Breast epithelium (tissue), 4 donors: ENCODE measurements at places on chromosomes 4 and X.

DNA sequence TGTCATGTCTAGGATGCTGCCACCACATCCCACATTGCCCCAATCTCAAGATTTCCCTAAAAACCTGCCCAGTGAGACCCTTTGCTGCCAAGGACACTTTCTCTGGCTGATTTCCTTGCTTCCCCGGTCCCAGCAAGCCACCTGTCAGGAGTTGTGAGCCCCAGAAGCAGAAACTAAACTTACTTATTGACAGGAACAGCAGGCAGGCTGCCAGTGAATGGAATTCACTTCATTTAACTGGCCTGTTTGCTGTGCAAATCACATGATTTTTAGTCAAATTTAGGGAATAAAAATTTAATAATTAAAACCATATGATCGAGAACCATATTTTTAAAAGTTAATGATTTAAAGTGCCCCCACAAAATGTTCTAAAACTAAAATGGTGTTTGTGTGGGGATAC lies 48.5 kb downstream of the MAMLD1 start:
- no peaks in the 10 kb centered on the region for H3K4me1 ChIP-seq
- peaks cover 17% of the 10 kb centered on the region for H3K27me3 ChIP-seq
- H3K36me3 ChIP-seq, result no peaks in the 10 kb centered on the region
- H3K27ac ChIP-seq, result no peak overlapping the region
- no peak overlapping the region for H3K4me3 ChIP-seq

DNA sequence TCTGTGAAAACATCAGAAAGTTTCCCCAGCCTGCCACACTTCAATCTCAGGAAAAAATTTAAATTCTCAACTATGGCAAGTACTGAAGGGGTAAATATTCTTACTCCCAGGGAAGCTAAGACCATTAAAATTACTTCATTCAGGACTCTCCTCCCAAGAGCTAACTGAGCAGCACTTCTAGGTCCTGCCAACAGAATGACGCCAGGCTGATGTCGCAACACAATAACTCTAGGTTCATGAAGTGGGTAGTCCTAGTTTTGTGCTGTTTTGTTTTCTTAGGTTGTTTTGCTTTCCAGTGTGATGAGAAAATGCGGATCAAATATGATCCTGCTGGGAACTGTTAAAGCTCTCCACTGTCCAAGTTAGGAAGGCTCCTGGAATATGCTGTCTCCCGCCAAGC lies 180.0 kb downstream of the NKX6-1 start:
- no peak for DNase-seq
- H3K4me3 ChIP-seq, result no peak overlapping the region
- H3K4me1 ChIP-seq, result no peaks in the 10 kb centered on the region
- no peaks in the 10 kb centered on the region for H3K36me3 ChIP-seq

DNA sequence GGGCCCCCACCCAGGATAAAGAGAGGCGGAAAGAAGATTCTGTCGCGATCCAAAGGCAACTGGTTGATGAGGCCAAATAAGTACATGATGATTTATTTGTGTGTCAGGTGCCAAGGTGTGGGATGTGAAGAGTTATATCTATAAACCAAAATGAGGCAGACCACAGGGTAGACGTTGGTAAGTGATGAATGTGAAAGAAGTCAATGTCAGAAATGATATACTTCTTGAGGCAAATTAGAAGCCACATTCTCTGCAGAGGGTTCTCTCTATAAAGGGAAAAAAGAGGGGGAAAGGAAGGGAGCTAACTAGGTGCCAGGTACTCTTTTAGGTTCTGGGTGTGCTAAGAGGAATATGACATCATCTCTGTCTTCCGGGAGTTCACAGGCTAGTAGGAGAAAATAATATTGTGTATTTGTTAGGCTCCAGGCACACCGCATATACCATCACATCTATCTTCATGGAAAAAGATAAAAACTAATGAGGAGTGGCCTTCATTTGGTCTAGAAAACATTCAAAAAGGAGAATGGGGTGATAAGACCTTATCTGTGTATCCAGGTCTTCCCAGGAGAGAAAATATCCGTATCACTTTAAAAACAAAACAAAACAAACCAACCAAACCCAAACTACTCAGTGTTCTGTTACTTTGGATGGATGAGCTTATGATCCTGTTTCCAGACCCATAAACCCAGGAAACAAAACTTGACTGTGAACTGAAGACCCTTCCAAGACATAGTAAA lies 4.8 kb upstream of the SH2D1A start:
- no peak for DNase-seq
- no peaks in the 10 kb centered on the region for H3K27me3 ChIP-seq
- H3K36me3 ChIP-seq, result no peaks in the 10 kb centered on the region
- H3K27ac ChIP-seq, result no peak overlapping the region

DNA sequence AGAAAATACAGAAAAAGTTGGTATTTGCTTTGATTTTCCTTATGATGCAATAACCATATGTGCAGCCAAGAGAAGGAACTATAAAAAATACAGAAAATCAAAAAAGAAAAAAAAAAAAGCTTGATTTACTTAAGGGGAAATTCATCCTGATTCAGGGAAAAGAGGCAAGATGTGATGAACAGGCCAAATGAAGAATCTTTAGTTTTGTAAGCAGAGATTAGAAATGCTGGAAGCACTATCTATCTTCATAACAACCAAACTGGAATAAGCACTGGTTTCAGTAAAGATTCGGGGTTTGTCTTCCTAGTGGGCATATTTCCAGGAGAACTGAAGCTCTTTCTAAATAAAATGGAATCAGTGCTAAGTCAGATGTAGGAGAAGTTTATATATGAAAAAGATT lies 82.9 kb upstream of the KCNIP4 start:
- DNase-seq, result no peak
- H3K27me3 ChIP-seq, result no peaks in the 10 kb centered on the region
- H3K27ac ChIP-seq, result no peak overlapping the region
- H3K36me3 ChIP-seq, result no peaks in the 10 kb centered on the region

DNA sequence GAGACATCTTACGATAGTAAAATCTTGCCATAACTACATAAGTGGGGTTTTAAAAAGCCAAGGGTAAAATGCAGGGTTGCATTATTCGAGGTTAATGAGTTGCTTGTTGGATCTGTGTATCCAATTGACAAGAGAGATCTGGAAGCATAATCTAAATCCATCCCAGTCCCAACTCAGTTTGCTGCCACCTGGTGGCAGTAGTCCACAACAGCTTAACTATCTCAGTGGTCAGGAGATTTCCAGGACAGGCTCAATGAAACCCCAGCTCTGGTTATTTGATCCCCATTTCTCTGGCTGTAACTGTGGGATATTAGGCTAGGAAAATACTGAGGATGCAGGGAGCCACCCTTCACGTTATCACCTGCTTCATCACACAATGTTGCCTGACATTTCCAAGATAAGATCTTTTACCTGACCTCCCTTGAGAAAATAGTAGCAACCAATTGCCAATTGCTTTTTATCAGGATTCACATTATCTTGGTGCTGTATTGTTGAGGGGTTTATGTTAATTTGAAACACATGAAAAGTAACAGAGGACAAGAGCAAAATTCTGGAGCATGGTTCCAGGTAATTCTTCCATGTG lies 88.2 kb upstream of the TNIP3 start:
- H3K4me3 ChIP-seq, result no peak overlapping the region
- peak; percentile 47 for DNase-seq
- H3K36me3 ChIP-seq, result no peaks in the 10 kb centered on the region
- H3K27me3 ChIP-seq, result no peaks in the 10 kb centered on the region

GRCh38 chr4:16524911-16525554 lies 298.8 kb upstream of the TAPT1 start:
- H3K4me1 ChIP-seq, result no peaks in the 10 kb centered on the region
- no peak overlapping the region for H3K4me3 ChIP-seq
- no peaks in the 10 kb centered on the region for H3K36me3 ChIP-seq
- DNase-seq, result no peak
- H3K27ac ChIP-seq, result no peak overlapping the region

GRCh38 chrX:8743126-8743732 lies 11.3 kb upstream of the ANOS1 start:
- no peaks in the 10 kb centered on the region for H3K4me1 ChIP-seq
- no peak overlapping the region for H3K4me3 ChIP-seq
- DNase-seq, result no peak
- H3K36me3 ChIP-seq, result no peaks in the 10 kb centered on the region

DNA sequence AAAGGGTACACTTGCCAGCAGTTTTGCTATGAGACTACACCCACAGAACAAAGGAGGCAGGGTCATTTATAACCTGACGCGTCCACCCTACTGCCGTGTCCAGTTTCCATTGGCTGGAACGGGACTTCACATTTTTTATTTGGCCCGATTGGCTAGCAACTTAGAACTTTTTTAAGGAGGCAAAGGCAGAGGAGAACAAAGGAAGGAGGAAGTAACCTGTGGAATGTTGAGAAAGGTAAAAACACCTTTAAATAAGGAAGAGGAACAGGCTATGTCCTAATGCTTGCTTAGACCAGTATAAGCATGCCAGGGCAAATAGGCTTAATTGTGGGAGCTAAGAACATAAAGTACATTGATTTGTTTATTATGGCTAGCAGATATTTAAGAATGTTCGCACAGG lies 18.7 kb downstream of the KDM6A start:
- no peak overlapping the region for H3K27ac ChIP-seq
- no peaks in the 10 kb centered on the region for H3K4me1 ChIP-seq
- H3K36me3 ChIP-seq, result no peaks in the 10 kb centered on the region
- DNase-seq, result no peak
- H3K27me3 ChIP-seq, result no peaks in the 10 kb centered on the region

- no peaks in the 10 kb centered on the region for H3K27me3 ChIP-seq
- H3K36me3 ChIP-seq, result no peaks in the 10 kb centered on the region
- no peak overlapping the region for H3K4me3 ChIP-seq
- DNase-seq, result no peak
- H3K27ac ChIP-seq, result no peak overlapping the region
- H3K4me1 ChIP-seq, result no peaks in the 10 kb centered on the region
These were observed 41.4 kb downstream of the ABHD18 start for GRCh38 chr4:128006592-128006991.

- no peaks in the 10 kb centered on the region for H3K36me3 ChIP-seq
- H3K27me3 ChIP-seq, result no peaks in the 10 kb centered on the region
- H3K27ac ChIP-seq, result no peak overlapping the region
- no peak overlapping the region for H3K4me3 ChIP-seq
- DNase-seq, result no peak
- no peaks in the 10 kb centered on the region for H3K4me1 ChIP-seq
These were observed 11.1 kb upstream of the LRAT start for GRCh38 chr4:154732669-154733068.

GRCh38 chr4:77856152-77856551 lies 6.5 kb upstream of the MRPL1 start:
- H3K36me3 ChIP-seq, result no peaks in the 10 kb centered on the region
- H3K4me1 ChIP-seq, result no peaks in the 10 kb centered on the region
- no peak overlapping the region for H3K27ac ChIP-seq
- DNase-seq, result no peak

DNA sequence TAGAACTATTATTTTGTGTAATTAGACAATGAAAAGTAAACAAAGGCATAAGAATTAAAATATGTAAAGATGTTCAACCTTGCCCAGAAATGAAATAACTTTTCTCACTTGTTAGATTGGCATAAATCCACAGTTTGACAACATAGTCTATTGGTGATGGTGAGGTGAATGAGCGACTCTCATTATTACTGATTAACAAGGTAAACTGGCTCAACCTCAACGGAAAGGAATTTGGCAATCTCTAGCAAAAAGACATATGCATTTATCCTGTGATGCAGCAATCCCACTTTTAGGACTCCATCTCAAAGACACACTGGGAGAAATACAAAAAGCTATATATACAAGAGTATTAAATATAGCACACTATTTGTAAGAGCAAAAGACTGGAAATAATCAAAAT lies 22.3 kb downstream of the UBA6 start:
- H3K27me3 ChIP-seq, result no peaks in the 10 kb centered on the region
- no peaks in the 10 kb centered on the region for H3K36me3 ChIP-seq
- H3K27ac ChIP-seq, result no peak overlapping the region
- no peak overlapping the region for H3K4me3 ChIP-seq
- no peak for DNase-seq

GRCh38 chr4:152458801-152459302 lies 77.0 kb downstream of the FBXW7 start:
- DNase-seq, result no peak
- no peaks in the 10 kb centered on the region for H3K27me3 ChIP-seq
- no peak overlapping the region for H3K27ac ChIP-seq
- H3K4me1 ChIP-seq, result no peaks in the 10 kb centered on the region
- H3K4me3 ChIP-seq, result no peak overlapping the region

GRCh38 chrX:134692990-134693389 lies 34.7 kb upstream of the PLAC1 start:
- H3K27me3 ChIP-seq, result no peaks in the 10 kb centered on the region
- H3K4me1 ChIP-seq, result no peaks in the 10 kb centered on the region
- no peak for DNase-seq
- no peak overlapping the region for H3K27ac ChIP-seq
- H3K4me3 ChIP-seq, result no peak overlapping the region

GRCh38 chrX:31061091-31061490 lies 10.8 kb downstream of the FTHL17 start:
- DNase-seq, result no peak
- H3K36me3 ChIP-seq, result no peaks in the 10 kb centered on the region
- H3K27me3 ChIP-seq, result peaks cover 15% of the 10 kb centered on the region
- H3K4me3 ChIP-seq, result no peak overlapping the region

- H3K4me1 ChIP-seq, result no peaks in the 10 kb centered on the region
These were observed 168.2 kb downstream of the DCTD start for GRCh38 chr4:182748949-182749348.

- H3K27ac ChIP-seq, result no peak overlapping the region
- H3K36me3 ChIP-seq, result no peaks in the 10 kb centered on the region
- no peak for DNase-seq
- no peak overlapping the region for H3K4me3 ChIP-seq
- no peaks in the 10 kb centered on the region for H3K27me3 ChIP-seq
These were observed 59.8 kb upstream of the PDE5A start for GRCh38 chr4:119688446-119688845.

GRCh38 chrX:46803140-46803539 lies 33.7 kb upstream of the RP2 start:
- no peak overlapping the region for H3K4me3 ChIP-seq
- no peak for DNase-seq
- H3K4me1 ChIP-seq, result no peaks in the 10 kb centered on the region
- no peaks in the 10 kb centered on the region for H3K36me3 ChIP-seq

DNA sequence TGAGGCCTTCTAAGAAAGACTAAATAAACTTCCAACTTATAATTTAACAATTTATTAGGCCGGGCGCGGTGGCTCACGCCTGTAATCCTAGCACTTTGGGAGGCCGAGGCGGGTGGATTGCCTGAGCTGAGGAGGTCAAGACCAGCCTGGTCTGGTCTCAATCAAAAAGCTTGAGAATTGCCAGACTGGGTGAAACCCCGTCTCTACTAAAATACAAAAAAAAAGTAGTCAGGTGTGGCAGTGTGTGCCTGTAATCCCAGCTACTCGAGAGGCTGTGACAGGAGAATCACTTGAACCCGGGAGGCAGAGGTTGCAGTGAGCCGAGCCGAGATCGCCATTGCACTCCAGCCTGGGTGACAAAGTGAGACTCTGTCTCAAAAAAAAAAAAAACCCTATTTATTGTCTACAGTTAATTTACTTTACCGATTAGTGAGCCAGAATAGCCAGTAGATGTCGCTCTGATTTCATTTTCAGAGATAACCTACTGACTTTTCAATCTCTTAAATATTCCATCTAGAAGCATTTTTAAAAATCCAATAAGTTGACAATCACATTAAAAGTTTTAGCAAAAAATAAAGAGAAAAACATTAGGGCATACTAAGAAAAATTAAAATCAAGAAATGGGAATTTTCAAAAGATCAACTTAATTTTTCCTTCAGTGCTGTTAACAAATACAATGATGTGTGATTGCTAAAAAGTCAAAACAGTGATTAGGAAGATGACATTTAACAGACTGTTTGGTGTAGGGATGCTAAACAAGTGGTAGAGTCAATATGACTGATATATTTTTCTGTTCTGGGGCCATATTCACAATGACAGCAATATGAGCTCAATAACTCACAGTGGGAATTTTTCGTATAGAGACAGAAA lies 4.3 kb upstream of the SHROOM3 start:
- no peaks in the 10 kb centered on the region for H3K27me3 ChIP-seq
- no peaks in the 10 kb centered on the region for H3K36me3 ChIP-seq
- no peaks in the 10 kb centered on the region for H3K4me1 ChIP-seq
- DNase-seq, result no peak
- peak overlapping the region; percentile 10 for H3K4me3 ChIP-seq
